ENCODE measurements at places on chromosomes 3 and 15. TPM values are rescaled to one million over a fixed set of nuclear protein-coding genes. Genes with fewer than 3 reads are reported as not detected.

Gene FAM107A
- not detected for total RNA-seq

Gene OIP5
- total RNA-seq = 12.1 TPM

Gene TRANK1
- 7.7 TPM for total RNA-seq

Gene UBAP1L
- total RNA-seq = 1.3 TPM

Gene PAK6
- under 0.01 TPM for total RNA-seq

Gene ZNF385D
- 0.75 TPM for total RNA-seq

Gene SCAANT1
- not detected for total RNA-seq

Gene CSTA
- 1.1 TPM for total RNA-seq

Gene CX3CR1
- total RNA-seq = not detected

Gene SYNPR
- total RNA-seq = not detected

Data from uterine smooth muscle cell (primary cell).